ENCODE measurements at places on chromosomes 5 and 9.

DNA sequence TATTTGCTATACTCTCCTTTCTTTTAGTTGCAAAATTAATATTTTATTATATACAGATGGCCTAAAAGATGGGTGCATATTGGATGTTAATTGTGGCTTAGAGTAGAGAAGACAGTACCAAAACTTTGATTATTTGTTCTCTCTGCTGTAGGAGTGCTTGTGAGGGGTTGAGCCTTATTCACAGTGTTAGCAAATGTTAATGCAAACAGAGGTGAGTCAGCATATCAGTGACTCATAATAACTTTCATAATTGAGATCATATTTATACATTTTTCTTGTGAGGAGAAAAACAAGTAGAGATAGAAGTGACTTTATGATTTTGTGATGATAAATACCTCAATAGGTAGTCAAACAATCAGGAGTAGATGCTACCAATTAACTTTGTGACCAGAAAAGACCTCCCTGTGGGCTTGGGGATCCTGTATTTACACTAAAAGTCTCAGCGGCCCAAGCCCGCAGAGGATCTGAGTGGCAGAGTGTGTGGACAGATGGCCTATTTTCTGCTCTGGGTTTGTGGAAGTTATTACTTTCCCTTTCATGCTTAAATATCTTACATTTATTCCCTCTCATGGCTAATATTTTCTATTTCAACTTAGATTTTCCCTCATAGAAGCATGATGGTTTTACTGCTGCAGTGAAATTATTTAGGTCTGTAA is 226.5 kb downstream of the TAF11L14 start:
- DNase-seq = no peak

GRCh38 chr5:102294886-102295395 is 1.1 kb downstream of the SLCO4C1 start:
- DNase-seq = no peak

GRCh38 chr9:21689854-21690253 is 112.6 kb upstream of the MTAP start:
- DNase-seq = no peak

GRCh38 chr5:90898326-90899013 is 339.9 kb downstream of the ADGRV1 start:
- no peak for DNase-seq

DNA sequence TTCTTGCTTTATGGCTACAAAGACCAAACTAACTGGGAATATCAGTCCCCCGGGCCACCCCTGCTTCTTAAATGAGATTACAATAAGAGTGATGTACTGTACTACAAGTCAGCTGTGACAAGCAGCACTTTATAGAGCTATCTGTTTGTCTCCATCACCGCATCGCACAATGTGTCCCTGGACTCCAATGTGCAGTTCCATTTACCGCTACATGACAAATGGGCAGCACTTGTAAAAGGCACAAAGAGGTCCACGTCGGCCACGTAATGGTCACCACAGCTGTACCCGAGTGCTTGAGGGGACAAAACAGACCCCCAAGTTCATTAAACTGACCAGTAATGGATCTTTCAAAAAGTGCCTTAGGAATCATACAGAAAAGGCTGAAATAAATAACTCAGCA is 54.1 kb downstream of the PSMB7 start:
- DNase-seq = no peak

- DNase-seq = no peak
Measured at GRCh38 chr5:127092690-127093089, 19.4 kb upstream of the C5orf63 start.

DNA sequence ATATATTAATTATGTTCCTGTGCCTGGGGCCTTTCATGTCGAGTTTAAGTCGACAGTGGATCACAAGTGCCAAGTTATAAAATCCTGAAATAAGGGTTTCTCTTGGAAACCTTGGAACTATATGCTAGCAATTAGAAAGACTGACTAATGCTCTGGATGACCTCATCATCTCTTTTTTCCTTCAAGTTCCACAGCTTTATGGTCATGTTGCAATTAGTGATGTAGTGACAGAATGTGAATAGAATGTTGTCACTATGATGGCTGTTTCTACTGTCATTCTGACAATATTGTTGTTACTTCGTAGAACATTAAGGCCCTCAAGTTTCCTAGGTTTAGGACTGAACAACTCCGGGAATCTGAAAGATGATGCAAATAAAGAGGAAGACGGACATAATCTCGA is 368.0 kb upstream of the SEMA6A start:
- no peak for DNase-seq

DNA sequence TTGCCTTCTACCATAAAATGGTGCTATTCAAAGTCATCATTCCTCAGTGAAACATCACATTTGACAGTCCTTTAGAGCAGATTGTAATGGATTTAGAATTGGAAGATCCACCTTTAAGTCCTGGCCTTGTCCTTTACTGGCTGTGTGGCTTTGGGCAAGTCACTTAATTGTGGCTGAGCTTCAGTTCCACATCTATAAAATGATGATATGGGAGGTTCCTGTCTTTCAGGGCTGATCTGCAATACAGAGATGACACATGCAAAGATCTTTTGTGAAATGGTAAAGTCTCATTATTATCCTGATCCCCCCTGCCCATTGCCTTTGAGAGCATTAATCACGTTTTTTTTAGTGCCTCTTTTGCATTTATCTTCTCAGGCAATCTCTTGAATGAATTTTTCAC is 58.2 kb downstream of the ZFAND5 start:
- no peak for DNase-seq

DNA sequence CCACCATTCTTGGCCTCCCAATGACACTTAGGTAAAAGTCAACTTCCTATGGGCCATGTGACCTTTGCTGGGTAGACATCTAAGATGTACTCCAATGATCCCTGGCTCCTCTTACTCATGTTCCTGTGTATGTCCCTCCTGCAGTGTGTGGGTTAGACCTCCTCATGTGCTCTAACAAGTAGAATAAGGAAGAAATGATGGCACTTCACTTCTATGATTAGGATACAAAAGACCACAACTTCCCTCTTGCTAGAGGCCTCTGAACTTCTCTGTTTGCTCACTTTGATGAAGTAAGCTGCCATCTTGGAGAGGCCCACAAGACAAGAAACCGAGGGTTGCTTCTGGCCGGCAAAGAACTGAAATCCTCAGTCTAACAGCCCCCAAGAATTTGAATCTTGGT is 131.8 kb downstream of the TAF11L14 start:
- DNase-seq = no peak

GRCh38 chr9:127838375-127839078 is 15.9 kb downstream of the ENG start:
- DNase-seq = no peak

GRCh38 chr5:135153661-135154060 is 119.6 kb upstream of the PITX1 start:
- no peak for DNase-seq

DNA sequence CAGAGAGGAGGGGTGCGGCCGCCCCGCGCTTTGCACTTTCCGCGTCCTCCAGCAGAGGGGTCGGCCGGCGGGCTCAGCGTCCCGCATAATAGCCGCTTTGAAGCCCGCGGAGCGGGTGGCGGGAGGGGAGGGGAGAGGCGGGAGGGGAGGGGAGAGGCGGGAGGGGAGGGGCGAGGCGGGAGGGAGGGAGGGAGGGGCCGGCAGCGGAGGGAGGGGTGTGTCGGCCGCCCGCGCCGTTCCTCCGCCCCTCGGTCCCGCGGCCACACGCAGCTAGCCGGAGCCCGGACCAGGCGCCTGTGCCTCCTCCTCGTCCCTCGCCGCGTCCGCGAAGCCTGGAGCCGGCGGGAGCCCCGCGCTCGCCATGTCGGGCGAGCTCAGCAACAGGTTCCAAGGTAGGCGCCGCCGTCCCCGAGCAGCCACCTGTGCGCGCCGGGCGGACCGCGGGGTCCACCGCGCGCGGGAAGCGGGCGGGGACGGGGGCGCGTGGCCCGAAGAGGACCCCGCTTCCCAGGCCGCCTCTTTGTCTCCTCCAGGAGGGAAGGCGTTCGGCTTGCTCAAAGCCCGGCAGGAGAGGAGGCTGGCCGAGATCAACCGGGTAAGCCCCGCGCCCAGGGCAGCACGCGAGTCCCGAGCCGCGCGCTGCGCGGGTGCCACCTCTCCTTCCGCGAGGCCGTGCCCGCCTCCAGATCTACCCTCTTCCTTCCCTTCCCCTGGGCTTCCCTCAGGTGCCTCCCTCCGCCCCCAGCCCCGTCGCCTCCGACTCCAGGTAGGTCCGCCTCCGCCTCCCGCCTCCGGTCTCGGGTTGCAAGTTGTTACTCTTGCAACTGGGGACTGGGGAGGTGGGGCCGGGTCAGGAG is at the start of gene AIF1L:
TSS of gene AIF1L (plus strand) at position 263 of the 857 bp plus-strand sequence. CDS start at position 362, 99 bp downstream.
- peak; percentile 76 for DNase-seq

- DNase-seq = no peak
Measured at GRCh38 chr9:18459962-18460584, 13.9 kb upstream of the ADAMTSL1 start.

DNA sequence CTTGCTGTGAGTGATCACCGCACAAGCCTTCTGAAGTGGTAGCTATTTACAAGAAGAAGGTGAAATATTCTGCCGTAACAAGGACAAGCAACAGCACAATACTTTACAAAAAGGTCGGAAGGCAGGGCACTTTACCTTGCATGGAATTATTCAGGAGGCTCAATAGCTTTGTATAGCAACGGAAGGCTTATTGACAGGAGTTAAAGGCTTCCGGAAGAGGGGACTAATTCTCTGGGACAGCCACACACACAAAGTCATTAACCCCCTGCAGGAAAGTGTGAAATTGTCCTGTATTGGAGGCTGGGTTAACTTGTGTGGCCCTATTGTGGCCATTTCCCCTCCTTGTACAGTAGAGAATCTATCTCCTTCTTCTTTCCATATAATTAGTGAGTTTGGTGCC is 199.3 kb upstream of the SEMA6A start:
- no peak for DNase-seq

DNA sequence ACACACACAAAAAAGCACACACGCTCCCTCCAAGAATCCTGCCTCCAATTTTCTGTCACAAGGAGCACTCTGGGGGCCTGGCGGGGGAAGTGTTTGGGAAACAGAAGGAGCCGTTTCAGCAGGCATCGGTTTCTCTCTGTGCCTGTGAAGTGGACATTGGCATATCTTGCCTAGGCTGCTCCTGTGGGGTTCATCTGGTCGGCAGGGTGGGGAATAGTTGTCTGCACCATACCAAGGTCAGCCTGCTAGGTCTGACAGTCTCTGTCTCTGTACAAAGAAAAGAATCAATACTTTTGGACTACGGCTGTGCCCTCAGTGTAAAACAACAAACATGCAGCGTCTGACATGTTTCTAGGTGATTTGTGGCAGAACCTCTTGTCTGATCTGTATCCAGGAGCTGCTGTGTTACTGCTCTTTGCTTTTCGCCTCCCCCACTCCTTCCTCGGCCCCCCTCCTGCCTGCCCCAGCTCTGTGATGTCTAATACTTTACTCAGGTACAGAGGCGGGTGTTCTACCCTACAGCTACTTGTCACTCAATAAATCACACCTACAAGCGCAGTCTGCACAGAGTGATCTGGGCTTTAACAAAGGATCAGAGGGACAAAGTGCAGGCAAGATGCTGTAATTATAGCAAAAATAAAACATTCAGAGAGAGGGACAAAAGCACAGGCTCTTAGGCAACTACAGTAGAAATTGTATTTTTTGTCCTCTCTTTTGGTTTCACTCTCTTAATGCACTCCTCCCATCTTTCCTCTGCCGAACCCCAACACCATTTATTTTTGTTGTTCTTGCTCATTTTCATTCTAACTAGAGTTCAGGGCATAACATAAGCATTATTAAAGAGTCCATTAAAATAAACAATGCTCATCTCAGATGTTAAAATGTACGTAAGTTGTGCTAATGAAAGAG is 216.7 kb downstream of the BNC2 start:
- DNase-seq = no peak

GRCh38 chr5:91888810-91889209 is 505.7 kb upstream of the ARRDC3 start:
- DNase-seq = no peak

DNA sequence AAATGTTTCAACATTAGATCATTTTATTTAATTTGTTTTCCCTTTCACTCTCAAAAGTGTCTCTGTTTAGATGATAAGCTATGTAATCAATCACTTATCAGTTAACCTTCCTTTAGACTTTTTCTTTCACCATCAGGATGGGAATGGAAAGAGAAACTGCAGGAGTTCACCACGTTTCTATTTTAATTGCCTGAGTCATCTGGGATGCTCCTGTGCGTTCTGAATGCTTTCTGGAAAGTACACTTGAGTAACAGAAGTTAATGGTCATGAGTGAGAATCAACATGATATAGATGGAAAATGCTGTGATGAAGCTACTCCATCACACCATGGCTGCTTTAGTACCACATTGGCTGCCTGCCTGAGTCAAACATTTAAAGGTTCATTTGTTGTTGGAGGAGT is 783.3 kb upstream of the CDH9 start:
- DNase-seq = no peak

GRCh38 chr9:94586814-94587213 is 6.8 kb downstream of the FBP2 start:
- DNase-seq = no peak

GRCh38 chr5:169809281-169809680 is 171.0 kb downstream of the INSYN2B start:
- no peak for DNase-seq

DNA sequence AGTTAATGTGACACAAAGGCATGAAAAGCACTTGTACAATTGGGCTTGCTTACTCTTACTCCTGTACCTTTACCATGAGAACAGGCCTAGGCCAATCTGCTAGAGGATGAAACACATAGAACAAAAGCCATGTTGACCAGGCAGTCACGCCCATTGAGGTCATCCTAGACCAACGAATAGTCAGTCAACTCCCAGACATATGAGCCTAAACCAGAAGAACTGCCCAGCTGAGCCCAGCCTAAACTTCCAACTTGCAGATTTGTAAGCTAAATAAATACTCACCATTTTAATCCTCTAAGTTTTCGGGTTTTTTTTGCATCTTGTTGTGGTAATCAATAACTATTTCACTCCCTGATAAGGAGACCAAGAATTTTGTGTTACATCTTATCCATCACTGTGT is 164.8 kb upstream of the ADRA1B start:
- no peak for DNase-seq

- no peak for DNase-seq
Measured at GRCh38 chr5:163917747-163918146, 412.3 kb downstream of the MAT2B start.

DNA sequence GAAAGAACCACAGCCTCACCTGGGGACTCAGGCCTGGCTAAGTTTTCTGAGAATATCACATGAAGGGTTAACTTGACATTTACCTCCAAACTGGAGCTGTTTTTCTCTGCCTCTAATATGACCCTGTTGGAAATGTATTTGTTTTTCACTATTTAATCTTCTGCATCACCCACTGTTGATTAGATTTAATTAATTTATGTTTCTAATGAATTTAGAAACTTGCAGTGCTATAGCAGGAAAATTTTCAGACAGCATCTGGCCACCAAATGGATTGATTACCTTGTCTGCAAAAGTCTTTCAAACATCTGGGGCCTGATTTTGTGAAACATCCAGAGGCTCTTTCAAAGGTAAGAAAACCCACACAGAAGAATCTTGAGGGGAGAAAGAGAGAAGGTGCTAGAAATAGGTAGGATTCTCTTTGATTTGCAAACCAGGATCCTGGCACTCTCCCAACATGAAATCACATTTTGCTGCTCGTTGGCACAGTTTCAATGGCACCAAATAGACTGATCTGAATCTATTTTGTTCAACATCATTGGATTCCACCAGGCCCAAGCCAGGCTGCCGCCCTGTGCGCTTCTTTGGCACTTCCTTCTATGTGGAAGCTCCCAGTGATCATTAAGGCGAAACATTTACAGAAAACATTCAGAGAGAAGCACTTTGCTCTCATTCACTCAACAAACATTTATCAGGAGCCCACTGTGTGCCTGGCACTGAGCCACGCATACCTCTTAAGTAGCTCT is 157.3 kb downstream of the PPP2R2B start:
- no peak for DNase-seq
